ENCODE measurements at places on chromosomes 6 and 20. TPM values are rescaled to one million over a fixed set of nuclear protein-coding genes. Genes with fewer than 3 reads are reported as not detected.

Gene EYS
- total RNA-seq, result under 0.01 TPM

Gene SPATS1
- total RNA-seq, result not detected

Gene SLC13A3
- total RNA-seq, result 2.2 TPM

Gene NMBR
- 0.07 TPM for total RNA-seq

Gene NKX2-2
- total RNA-seq, result not detected

Gene SAMD10
- total RNA-seq, result 3.6 TPM

Gene DNAH8
- not detected for total RNA-seq

Gene BPIFA1
- not detected for total RNA-seq

Gene ABCF1
- total RNA-seq, result 55.0 TPM

Gene TP53RK
- total RNA-seq, result 10.9 TPM

Gene RNASET2
- 43.3 TPM for total RNA-seq

Gene LRRC73
- total RNA-seq, result 0.78 TPM

Gene ADTRP
- 9.0 TPM for total RNA-seq

Measured in smooth muscle cell of the pulmonary artery (primary cell).